ENCODE measurements at places on chromosomes 16 and 17. TPM values are rescaled to one million over a fixed set of nuclear protein-coding genes. Genes with fewer than 3 reads are reported as not detected.

The RNF222 gene
- not detected for total RNA-seq

- no peak overlapping the region for H3K4me3 ChIP-seq
- peaks cover 16% of the 10 kb centered on the region for H3K27me3 ChIP-seq
- H3K36me3 ChIP-seq = no peaks in the 10 kb centered on the region
- DNase-seq = no peak
- no peak overlapping the region for H3K27ac ChIP-seq
These were observed 48.8 kb upstream of the DLX4 start for GRCh38 chr17:49920030-49920769.

DNA sequence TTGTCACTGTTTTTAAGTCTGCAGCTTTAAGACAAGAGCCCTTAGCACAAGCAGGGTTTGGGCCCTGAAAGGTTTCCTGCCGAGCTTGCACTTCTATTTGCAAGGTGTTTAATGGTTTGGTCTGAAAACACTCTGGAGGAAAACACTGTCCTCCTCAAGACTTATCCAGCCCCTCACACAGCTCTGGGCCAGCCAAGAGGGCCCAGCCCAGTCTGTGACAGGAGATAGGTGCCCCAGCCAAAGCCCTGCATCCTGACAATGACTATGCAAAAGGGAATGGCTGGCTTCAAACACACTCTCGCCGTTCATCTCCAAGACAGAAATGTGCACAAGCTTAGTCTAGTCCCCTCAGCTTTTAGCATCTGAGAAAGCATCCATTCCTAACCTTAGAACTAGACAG lies 26.9 kb downstream of the MPG start:
- no peak overlapping the region for H3K27ac ChIP-seq
- peaks cover 2% of the 10 kb centered on the region for H3K27me3 ChIP-seq
- H3K4me3 ChIP-seq = no peak overlapping the region
- no peak for DNase-seq
- no peaks in the 10 kb centered on the region for H3K4me1 ChIP-seq

DNA sequence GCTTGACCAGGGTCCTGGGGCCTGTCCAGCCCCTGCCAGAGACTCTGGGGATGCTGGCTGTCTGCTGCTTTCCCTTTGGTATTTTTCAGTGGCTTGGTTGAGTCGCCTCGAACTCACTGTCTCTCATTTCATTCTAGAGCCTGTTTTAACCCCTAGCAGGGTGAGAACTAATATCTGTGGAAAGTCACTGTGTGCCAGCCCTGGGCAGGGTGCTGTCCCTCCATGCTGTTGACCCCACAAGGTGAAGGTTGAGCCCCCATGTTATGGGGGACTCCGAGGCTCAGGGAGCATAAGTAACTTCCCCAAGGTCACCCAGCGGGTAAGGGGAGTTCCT lies 33.0 kb downstream of the DCAKD start:
- H3K27me3 ChIP-seq = peaks cover 12% of the 10 kb centered on the region
- no peaks in the 10 kb centered on the region for H3K36me3 ChIP-seq
- DNase-seq = no peak
- no peak overlapping the region for H3K27ac ChIP-seq

DNA sequence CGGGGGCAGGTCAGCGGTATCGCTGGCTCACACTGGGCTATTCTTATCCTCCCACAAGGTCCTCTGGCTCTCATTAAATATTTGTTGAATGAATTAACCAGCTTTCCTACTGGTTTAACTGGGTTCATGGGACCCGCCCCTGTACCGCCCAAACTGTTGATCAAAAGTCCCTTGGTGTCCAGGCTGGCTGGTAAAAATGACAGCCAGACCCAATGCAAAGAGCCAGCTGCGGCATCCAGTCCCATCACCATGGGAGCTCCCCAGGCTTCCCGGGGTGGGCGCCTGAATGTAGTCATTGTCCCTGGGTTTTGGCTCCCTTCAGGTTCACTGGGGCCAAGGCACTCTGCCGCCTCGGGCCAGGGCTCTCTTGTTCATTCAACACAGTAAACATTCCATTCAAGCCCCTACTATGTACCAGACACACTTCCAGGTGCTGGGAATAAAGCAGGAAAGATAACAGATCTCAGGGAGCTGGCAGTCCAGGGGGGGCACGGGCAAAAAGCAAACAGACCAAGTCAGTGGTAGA lies 11.7 kb upstream of the ATP2C2 start:
- no peak overlapping the region for H3K27ac ChIP-seq
- H3K4me3 ChIP-seq = no peak overlapping the region
- no peak for DNase-seq
- H3K4me1 ChIP-seq = peaks cover 24% of the 10 kb centered on the region
- peaks cover 6% of the 10 kb centered on the region for H3K27me3 ChIP-seq
- H3K36me3 ChIP-seq = no peaks in the 10 kb centered on the region

DNA sequence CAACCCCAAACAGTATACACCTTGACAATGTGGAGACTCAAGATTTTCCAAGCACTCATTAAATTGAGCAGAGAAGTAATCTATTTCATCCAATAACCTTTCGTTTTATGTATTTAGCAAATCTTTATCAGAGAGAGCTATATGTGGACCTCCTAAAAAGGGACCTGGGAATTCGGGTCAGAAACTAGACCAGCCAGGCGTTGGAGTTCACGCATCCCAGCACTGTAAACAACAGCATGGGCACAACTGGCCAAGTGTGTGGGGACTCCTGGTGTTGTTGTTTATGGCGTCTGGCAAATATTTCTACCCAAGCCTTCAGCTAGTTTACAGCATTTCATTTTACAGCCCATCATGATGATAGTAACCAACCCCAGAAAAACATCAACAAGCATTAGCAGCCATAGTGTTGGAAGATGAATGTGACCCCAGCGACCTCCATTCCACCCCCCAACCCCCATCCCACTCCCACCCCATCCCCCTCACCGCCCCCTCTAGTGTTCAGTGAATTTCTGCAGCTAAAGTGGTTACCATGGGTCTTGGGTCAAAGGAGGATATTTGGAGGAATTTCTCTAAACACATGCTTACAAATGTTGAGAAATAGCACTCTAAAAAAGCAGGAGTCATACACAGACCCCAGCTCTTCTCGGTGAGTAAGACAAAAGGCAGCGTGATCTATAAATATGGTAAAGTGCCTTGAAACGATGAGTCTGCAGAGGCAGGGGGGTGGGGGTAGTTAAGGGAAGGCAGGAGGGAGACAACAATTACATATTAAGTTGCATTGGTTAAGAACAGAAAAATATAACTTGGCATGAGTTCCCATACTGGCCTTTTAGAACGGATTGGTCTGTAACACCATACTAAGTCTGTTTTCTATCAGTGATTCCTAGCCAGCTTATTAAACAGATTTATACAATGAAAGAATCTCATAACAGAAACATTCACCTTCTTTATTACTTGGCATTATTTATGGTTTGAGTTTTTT lies 91.4 kb upstream of the TBX2 start:
- H3K27ac ChIP-seq = no peak overlapping the region
- H3K4me3 ChIP-seq = no peak overlapping the region
- no peaks in the 10 kb centered on the region for H3K4me1 ChIP-seq
- H3K36me3 ChIP-seq = peaks cover 4% of the 10 kb centered on the region
- DNase-seq = no peak
- H3K27me3 ChIP-seq = no peaks in the 10 kb centered on the region
